Kidney (tissue), 22 donors: ENCODE measurements at places on chromosomes 2 and 18.
A peak's percentile ranks its signal among the peaks of the same experiment; 100 is the strongest.

DNA sequence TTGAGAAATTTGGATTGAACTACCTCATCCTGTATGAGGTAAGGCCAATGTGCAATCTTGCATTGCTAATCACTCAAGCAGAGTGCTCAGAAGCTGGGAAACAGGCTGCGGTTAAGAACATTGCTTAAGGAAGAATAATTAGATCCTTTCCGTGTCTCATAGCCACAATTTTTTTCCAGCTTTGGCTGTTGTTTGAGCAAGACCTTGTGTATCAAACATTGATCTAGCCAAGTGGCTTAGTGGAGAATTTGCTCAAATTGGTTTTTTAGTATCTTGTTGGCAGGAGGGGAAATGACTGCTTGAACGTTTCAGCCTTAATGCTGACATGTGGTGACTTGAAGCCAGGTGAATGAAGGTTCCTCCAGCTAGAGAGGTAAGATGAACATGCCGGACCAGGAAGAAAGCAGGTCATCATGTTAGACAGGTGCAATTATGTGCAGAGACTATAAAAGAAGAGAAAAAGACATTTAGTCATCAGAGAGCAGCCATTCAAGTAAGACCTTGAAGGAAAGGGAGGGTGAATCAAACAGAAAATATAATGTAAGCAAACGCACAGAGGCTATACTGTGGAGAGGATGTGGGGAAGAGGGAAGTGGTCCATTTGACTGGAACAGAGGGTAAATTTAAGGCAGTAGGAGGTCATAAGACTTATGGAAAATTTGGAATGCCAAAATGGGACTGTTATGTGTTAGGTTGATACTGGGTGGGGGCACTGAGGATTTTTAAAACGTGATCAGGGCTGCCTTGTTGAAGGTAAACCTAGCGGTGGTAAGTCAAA, 98.9 kb upstream of the CYP1B1 start:
- peak; percentile 80 for DNase-seq

DNA sequence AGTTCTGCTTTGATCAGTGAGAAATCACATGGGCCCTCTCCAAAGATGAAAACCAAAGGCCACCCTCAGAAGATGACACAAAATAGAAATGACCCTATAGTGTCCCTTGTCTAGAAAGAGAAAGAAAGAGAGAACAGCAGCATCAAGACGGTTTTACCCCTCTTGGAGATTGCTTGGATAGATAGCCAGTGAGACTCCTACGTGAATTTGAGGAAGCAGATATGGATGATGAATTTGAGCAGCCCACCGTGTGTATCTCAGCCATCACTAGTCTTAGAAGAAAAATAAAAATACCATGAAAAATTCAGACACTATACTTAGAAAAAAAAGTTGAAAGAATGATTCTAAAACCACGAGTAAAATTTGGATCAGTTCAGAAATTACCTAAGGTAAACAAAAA, 329.1 kb upstream of the CNTNAP5 start:
- no peak for DNase-seq

DNA sequence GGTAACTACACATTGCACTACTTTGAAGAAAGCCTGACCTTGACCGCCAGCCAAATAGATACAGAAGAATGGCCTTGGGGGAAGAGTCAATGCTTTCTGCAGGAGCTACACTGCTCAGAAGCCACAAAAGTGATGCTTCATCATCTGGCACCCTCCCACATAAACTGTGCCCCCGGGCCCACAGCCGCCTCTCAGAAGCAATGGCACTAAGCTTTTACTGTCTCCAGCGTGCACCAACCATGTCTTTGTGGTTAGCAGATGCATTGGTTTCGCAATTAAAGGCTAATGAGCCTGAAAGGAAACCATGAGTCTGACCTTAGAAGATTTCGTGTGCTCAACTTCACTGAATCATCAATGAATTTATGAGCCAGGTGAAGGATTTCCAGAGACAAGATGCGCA, 209.4 kb upstream of the TRIB2 start:
- DNase-seq = peak; percentile 55

DNA sequence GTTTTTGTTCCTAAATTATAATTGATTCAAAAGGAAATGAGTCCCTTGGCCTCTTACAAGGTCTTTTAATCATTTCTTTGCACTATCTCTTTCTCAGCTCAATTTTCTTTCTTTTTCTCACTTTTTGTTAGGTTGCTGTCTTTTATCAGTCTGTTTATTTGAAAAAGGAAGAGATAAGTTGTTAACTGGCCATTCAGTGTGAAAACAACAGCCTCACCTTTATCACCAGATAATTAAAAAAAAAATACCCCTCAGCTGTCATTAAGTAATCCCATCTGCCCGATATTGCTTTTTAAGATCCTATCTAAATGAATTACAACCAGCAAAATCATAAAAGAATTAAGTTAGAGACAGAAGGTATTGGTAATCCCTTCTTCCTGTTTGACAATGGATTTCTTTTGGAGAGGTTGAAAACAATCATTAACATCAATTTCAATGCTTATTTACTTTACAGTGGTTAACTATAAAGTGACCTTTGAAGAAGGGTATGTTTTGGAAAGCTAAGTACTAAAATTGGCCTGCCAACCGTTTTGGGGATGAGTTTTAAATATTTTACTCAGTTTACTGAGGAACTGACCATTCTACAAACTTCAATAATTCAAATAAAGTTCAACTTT, 104.9 kb downstream of the TGIF1 start:
- no peak for DNase-seq

DNA sequence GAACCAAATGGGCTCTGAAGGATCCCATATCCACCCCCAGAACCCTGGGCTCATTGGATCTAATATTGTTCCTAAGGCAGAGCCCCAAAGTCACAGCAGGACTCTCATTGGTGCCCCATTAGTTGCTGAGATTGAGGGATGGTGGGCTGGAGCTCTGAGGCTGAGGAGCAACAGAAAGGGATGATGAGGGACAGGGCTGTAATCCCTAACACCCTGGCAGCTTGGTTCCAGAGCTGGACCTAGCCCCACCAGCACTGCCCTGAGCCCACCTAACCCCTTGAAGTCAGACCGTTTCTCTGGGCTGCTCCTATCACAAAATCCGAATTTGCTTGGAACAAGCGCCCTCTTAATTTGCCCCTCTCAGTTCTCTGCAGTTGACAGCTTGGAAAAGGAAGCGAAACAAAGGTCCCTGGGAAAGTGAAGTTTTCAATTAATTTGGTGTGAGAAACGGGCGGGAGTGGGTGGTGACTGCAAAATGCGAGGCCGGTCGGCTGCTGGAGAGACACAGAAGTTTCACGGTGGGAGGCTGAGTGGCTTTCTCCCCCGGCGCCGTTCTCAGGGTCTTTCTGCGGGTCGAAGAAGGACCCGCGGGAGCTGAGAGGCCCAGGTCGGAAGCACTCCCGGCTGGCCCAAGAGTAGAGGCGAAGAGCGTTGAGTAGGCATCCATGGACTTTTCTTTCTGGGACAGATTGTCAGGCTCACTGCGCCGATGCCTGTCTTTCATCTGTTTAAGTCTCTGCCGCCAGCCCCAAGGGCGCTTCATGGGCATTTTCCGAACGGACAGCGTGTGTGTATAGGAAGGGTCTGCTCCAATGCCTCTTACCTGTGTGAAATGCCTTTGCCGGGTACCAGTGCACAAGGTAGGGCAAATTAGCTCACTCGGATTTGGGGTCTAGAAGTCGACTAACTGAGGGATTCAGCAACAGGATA, 927 bp upstream of the HOXD13 start:
- DNase-seq = no peak

DNA sequence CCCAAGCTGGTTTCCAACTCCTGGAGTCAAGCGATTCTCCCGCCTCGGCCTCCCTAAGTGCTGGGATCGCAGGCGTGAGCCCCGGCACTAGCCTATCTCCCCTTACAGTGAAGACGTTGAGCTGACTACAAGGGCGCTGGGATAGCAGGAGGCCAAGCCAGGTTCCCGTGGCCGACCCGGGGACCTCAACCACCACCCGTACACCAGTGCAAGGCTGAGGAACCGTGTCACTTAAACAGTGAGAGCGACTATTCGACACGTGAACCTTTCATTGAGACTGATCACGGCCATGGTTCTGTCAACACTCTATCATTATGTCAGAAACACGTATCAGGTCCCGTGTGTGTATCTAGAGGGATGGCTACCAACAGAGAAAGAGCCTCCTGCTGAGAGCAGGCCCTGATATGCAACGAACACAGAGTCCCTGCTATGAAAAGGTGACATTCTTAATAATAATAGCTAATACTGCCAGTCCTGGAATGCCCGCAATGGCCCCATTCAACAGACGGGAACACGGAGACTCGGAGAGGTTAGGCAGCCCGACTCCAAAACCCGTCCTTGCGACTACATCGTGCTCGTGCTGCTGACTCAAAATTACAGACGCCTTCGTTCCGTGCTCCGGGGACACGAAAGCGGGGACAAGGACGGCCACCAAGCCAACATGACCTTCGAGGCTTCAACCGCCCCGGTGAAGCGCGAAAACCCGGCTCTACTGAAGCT, 833 bp downstream of the AFG3L2 start:
- peak; percentile 45 for DNase-seq

DNA sequence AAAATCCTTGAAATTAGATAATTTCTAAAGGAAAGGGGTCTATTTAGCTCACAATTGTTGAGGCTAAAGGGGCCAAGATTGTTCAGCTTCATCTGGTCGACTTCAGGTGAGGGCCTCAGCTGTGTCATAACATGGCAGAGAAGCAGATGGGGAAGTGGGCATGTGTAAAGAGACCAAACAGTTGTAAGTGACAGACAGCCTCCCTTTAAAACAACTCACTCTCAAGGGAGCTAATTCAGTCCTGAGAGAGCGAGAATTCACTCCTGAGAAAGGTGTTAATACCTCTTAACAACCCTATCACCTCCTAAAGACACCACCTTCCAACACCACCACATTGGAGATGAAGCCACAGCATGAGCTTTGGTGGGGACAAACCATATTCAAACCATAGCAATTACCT, 62.4 kb downstream of the KCMF1 start:
- no peak for DNase-seq

DNA sequence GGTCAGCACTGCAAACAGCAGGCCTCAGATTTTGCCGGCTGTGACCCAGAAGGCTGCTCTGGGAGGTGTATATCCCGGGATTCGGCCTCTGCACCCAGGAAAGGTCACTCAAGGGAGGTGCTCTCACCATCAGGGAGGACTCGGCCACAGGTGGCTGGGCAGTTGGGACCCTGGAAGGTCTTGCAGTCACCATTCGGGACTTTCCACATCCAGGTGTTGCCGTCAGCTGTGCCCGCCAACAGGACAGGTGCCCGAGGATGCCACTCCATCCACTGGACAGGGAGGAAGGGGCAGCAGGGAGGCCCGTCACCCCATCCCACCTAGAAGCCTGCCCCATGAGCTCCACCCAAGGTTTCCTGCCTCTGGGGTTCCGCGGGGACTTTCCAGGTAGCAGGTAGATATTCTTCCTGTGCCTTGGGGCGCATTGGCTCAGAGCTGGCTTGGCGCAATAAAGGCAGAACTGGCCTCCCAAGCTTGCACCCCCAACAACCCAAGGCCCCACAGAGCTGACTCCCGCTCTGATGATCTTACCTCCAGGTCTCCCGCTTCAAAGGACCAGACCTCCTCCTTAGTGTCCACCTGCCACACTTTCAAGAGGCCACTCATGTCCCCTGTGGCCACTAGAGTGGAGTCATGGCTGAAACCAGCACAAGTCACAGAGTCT, 3.5 kb downstream of the AAMP start:
- DNase-seq = no peak

GRCh38 chr2:107025869-107026380, 140.0 kb upstream of the ST6GAL2 start:
- peak; percentile 8 for DNase-seq

DNA sequence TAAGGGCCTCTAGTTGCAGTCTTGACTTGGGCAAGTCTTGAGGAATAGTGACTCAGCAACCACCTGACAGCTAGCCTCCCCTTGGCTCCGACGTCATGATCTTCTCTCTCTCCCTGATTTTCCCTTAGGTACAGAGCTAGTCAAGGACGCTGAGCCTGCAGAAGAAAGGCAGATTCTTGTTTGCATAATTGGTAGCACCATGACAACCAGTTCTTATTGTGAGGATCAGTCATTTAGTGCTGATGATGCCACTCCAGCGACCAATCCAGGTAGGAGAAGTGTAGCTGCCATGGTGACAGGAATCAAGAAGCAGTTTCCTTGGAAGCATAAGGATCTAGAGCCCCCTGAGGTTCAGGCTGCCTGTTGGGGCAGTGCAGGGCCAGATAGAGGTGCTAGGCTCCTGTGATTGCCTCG, 2.8 kb upstream of the RESP18 start:
- no peak for DNase-seq

GRCh38 chr2:71151620-71152019, 21.2 kb downstream of the MPHOSPH10 start:
- no peak for DNase-seq

- no peak for DNase-seq
Measured at GRCh38 chr2:23545396-23545795, 160.4 kb downstream of the KLHL29 start.

GRCh38 chr2:100639588-100640390, 77.0 kb downstream of the PDCL3 start:
- DNase-seq = no peak

GRCh38 chr2:218988164-218988563, 3.2 kb upstream of the FEV start:
- DNase-seq = no peak

GRCh38 chr18:9787712-9788111, 79.6 kb downstream of the RAB31 start:
- no peak for DNase-seq

GRCh38 chr18:39480494-39481195, 1915.0 kb upstream of the CELF4 start:
- no peak for DNase-seq

DNA sequence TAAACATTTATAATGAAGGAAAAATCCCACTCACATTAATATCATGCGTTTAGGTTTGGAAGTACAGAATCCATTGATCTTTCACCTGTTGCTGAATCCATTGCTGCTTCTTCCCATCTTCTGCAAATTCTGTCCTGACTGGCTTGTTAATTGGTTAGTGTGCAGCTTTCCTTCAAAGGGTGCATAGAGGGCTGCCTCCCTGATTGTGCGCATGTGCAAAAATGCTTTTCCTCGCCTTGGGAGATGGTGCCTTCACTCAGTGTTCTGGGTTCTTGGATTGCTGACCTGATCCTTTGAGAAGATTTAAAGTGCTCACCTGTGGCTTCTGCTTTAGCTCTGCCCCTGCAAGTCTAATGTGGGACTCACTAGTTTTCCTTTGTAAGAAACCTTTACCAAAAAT, 231.2 kb downstream of the SNTG2 start:
- DNase-seq = no peak

DNA sequence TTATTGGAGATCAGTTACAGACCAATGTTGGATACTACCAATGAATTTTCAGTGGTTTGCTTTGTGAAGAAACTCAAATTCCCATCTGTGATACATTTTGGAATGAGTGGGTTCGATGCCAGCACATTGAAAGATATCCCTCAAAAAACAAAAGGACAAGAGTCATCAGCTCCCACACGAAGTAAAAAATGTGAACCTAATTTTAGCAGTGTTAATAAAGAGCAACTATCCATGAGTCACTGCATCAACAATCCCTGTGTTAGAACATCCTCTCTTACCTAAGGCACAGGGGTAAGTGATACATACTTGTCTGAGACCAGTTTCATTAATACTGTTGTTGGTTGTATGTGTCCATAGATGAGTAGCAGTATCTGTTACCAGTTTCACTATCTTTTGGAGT, 551.8 kb upstream of the SOX11 start:
- DNase-seq = no peak

GRCh38 chr2:11343650-11344341, 640 bp downstream of the ROCK2 start:
- peak; percentile 81 for DNase-seq
